ENCODE measurements at places on chromosomes 4 and X.
A peak's percentile ranks its signal among the peaks of the same experiment; 100 is the strongest.

DNA sequence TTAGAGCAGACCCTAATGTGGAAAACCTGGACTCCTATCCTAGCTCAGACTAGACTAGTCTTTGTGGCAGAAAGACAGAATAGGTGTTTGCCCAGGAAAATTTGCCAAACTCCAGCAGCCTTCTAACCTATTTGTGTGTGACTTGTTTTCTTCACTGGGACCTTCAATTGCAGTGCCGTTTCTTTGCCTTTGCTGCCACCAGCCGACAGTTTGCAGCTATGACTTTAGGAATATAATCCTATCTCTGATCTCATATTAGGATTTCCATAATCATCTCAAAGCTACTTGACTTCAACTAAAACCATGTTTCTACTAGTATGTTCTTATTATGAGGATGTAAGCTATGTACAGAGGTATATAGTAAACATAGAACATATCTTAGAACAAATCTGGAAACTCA is 60.2 kb upstream of the PGAM4 start:
- DNase-seq, result peak; percentile 21

- peak; percentile 36 for DNase-seq
Observed at GRCh38 chrX:68686097-68686977, 38.9 kb downstream of the STARD8 start.

GRCh38 chrX:41589634-41590270 is 99.0 kb upstream of the GPR34 start:
- no peak for DNase-seq

GRCh38 chrX:142688256-142688655 is 337.5 kb upstream of the SPANXN4 start:
- no peak for DNase-seq

DNA sequence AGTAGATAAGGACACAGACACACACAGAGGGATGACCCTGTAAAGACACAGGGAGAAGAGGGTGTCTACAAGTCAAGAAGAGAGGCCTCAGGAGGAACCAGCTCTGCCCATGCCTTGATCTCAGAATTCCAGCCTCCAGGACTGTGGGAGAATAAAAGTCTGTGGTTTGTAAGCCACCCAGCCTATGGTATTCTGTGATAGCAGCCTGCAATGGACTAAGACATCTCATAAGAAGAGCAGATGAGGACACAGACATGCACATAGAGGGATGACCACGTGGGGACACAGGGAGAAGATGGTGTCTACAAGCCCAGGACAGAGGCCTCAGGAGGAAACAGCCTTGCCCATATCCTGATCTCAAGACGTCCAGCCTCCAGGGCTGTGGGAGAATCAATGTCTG is 9.4 kb downstream of the XG start:
- DNase-seq, result no peak

DNA sequence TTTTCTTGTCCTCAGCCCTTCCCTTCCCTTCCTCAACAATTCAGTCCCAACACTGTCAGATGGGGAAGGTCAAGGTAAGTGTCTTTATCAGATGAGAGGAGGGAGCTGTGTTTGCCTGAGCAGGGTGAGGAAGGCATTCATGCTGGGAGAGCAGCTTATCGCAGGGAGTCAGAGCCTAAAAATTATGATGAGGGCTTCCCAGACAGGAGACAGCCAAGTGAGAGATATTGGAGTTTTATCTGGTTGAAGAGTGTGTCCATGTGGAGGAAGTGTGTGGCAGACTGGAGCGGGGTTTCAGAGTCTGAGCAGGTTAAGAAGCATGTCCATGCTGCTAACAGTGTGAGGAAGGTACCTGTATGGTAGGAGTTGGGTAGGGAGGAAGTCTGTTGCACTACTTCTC is 18.4 kb downstream of the BEX4 start:
- no peak for DNase-seq

GRCh38 chrX:153560000-153560399 is 38.9 kb downstream of the CCNQ start:
- no peak for DNase-seq

GRCh38 chrX:152588206-152588605 is 49.5 kb upstream of the GABRQ start:
- DNase-seq, result no peak

DNA sequence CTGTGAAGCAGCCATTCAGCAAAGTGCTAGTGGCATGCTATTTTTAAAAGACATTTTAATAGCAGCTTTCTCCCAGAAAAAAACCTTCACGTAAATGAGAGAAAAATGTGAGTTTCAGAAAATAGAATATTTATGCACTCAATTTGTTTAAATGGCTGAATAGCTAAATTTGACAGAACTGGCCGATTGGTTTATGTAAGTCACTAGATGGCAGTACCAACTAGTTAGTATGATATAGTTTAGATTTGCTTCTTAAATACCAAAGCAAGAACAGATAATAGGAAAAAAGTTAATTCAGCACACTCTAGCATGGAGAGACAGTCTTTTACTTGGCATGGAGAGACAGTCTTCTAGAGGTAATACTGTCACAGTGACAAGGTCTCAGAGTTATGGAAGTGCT is 250.1 kb downstream of the SNCA start:
- DNase-seq, result no peak

DNA sequence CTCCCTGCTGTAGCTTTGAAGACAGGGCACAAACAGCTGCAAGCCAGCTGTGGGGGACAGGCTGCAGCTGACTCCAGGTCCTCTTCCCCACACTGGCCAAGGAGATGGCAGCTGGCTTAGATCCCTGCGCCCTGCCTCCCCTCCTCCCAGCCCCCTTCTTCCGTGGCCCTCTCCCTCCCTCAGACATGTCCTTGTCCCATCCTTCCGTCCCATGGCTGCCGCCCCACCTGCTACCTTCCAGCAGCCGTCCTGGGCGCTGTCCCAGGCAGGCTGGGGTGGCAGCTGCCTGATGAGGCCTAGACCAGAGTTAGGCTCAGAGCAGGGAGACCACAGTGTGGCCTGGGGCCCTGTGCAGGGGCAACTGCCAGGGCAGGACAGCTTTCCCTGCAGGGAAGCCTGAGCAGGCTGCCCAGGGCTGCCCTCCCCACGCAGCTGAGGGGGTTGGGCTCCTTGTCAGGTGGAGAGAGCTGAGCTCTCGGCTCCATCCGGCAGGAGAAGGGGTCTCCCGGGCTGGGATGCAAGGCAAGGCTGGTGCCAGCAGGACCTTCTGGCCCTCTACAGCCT is 3.3 kb upstream of the BGN start:
- DNase-seq, result peak; percentile 32

GRCh38 chr4:152099555-152099954 is 338.7 kb upstream of the GATB start:
- DNase-seq, result no peak

DNA sequence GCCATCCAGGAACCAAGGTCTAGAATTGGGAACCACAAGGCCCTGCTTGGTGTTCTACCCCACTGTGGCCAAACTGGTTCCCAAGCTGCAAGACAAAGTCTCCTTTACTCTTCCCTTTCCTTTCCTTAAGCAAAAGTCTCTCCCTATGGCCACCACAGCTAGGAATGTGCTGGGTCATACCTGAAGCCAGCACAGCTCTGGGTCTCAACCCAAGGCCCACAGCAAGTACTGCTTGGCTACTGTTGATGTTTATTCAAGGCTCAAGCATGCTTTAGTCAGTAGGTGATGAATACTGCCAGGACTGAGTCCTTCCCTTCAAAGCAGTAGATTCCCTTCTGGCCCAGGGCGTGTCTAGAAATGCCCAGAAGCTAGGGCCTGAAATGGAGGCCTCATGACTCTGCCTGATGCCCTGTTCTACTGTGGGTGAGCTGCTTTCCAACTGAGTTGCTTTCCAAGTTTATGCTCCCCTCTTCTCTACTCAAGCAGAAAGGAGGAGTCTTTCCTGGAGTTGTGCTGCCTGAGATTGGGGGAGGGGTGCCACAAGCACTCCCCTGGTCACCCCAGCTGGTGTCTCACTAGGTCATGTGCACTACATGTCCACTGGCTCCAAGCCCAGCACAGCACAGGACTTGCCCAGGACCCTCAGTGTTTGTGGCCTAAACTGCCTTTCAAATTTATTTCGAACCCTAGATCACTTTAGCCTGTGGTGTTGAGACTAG is 44.9 kb downstream of the STAP1 start:
- no peak for DNase-seq

DNA sequence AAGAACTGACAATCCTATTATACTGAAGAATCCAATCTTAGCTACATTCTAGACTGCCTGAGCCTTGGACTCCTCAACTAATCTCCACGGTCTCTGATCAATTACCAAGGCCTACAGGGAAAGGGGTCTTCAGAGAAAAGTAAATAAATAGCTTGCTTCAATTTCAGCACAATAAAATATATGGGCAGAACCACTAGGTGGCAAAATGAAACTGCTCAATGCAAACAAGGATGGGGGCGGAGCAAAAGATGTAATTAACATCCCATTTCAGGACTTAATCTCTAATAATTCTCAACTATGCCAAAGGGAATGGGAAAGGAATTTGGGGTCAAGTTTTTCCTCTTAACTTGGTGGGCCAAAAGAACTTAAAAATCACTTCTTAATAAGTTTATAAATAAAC is 78.4 kb upstream of the MAP3K15 start:
- DNase-seq, result no peak

DNA sequence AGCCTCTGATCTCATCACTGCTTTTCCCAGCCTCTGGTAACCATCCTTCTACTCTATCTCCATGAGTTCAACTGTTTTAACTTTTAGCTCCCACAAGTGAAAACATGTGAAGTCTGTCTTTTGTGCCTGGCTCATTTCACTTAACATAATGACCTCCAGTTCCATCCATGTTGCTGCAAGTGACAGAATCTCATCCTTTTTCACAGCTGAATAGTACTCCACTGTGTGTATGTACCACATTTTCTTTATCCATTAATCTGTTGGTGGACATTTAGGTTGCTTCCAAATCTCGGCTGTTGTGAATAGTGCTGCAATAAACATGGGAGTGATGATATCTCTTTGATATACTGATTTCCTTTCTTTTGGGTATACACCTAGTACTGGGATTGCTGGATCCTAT is 109.5 kb downstream of the FRYL start:
- DNase-seq, result no peak

GRCh38 chrX:77788050-77788449 is 2.0 kb upstream of the ATRX start:
- no peak for DNase-seq

DNA sequence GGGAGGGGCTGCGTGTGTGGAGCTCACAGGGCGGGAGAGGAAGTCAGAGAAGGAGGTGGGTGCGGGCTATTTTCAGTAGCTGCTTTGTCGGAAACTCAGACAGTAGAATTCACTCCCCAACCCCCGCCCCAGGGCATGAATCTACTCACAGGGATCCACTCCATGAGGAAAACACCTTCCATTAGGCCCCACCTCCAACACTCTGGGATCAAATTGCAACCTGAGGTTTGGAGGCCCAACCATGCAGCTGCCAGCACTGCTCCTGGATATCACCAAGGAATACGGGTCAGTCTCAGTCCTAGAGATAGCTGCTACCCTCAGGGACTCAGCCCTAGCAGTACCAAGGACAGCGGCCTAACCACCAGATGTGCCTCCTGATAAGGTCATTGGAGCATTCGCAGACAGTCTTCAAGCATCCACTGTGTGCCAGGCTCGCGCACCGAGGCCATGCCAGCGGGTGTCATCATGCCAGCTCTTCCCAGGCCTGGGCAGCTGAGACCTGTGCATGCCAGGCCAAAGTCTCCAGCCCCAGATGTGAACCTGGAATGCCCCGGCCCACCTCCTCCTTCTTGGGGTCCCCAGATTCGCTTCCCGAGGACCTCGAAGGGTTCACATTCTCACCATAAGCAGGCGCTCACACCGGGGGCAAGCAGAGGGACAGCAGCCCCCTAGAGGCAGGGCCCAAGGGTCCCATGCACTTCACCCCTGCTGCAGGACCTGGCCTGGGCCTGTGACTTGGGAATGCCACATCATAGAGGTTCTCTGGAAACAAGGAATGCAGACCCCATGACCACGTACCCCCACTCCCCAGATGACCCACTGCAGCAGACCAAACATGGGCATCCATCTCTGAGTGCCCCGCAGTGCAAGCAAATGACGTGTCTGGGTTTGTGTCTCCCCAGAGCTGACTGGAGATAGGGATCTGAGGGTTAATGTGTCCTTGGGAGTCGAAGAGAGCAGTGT is 102.3 kb downstream of the ADRA2C start:
- DNase-seq, result peak; percentile 8

DNA sequence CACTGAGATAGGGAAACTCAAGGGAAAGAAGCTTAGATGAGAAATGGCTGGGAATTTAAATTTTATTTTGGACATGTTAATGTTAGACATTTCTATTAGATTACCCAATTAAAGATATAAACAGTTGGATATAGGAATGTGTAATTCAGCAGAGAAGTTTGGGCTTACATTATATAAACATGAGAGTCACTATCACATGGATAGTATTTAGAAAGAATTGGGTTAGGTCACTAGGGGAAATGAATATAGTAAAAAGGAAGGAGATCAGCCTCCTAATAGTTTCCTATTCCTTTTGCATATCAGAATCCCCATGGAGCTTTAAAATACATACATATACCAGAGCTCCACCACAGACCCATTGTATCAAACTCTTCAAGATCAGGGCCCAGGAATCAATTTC is 19.6 kb upstream of the CXCL5 start:
- no peak for DNase-seq

DNA sequence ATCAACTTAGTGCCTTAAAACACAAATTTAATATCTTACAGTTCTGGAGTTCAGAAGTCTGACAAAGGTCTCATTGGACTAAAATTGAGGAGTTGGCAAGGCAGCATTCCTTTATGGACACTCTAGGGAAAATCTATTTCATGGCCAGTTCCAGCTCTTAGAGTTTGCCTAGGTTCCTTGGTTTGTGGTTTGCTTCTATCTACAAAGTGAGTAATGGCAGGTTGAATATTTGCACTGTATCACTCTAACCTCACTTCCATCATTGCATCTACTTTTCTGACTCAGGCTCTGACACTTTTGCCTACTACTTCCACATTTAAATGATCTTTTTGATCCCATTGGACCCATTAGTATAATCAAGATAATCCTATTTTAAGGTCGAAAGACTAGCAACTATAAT is 64.7 kb upstream of the PCDH10 start:
- DNase-seq, result no peak
